Osteocyte (in vitro differentiated cells): ENCODE measurements at places on chromosomes 7 and 10. TPM values are rescaled to one million over a fixed set of nuclear protein-coding genes. Genes with fewer than 3 reads are reported as not detected.
A peak's percentile ranks its signal among the peaks of the same experiment; 100 is the strongest.

DNA sequence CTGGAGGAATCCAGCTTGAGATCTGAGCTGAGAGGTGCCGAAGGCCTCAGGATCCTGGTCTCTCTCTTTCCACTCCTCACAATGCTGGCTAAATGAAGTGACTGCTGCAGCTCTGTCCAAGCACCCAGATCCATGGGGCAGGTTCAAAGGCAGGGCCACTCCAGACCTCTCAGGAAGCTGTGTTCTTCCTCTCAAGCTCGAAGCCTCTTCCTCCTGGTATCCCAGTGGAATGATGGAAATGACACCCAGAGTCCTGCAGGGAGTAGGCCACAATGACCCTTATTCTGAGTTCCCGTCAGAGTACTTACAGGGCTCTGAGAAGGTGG, 574.1 kb downstream of the GRID1 start:
- no peak overlapping the region for H3K27ac ChIP-seq
- no peaks in the 10 kb centered on the region for H3K27me3 ChIP-seq
- H3K4me1 ChIP-seq, result no peaks in the 10 kb centered on the region
- H3K36me3 ChIP-seq, result no peaks in the 10 kb centered on the region

The CLDN4 gene
- total RNA-seq, result 0.50 and 0.62 TPM in 2 replicates

The GATA3 gene
- total RNA-seq, result not detected in 2 replicates

DNA sequence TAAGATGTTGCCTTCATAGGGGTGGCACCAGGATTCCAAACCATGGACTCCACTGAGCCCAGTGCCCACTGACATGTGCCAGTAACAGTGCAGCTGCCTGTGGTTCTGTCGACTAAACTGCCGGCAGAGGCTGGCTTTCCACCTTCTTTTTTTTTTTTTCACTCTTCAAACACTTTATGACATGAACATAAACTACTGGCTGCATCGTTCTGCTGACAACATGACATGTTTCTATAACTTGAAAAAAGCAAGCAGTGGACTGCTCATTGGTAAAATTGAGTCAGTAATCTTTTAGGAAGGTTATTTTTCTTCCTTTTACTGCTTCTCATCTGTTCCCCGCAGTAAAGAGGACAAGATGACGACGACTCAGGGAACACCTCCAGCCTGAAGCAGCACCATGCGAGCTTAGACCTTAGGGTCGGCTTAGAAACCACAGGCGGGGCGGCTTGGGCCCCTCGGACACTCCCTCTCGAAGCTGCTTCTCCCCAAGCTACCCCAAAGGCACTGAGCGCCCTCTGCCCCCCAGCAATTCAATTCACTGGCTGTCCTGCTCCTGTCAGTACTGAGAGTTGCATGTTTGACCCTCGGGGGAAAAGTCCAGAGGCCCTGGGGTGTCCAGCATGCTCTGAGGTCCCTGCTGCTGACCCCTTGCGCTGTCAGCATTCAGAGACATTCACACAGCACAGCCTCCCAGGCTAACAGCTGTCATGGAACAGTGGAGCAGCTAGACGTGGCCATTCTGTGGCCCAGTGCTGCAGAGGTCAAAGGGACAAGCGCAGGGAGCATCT, 112.5 kb downstream of the EGFR start:
- H3K27ac ChIP-seq, result peak overlapping the region; percentile 96
- H3K36me3 ChIP-seq, result no peaks in the 10 kb centered on the region
- peak; percentile 74 for DNase-seq
- H3K4me1 ChIP-seq, result peaks cover 82% of the 10 kb centered on the region
- no peak overlapping the region for H3K4me3 ChIP-seq

- H3K4me3 ChIP-seq, result no peak overlapping the region
- no peak overlapping the region for H3K27ac ChIP-seq
- no peak for DNase-seq
- H3K36me3 ChIP-seq, result no peaks in the 10 kb centered on the region
Measured at GRCh38 chr10:89090756-89091445, 100.3 kb downstream of the FAS start.

DNA sequence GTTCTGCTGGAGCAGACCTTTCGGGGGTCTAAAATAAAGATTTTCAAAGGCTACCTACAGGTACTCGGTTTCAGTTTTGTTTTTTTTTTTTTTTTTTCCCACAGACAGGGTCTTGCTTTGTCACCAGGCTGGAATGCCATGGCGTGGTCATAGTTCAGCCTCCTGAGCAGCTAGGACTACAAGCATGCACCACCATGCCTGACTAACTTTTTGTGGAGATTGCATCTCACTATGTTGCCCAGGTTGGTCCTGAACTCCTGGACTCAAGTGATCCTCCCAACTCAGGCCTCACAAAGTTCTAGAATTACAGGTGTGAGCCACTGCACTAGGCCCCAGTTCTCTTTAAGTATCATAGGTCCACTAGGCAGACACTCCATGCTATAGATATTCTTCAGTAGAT, 34.5 kb downstream of the BAMBI start:
- no peak for DNase-seq
- H3K36me3 ChIP-seq, result no peaks in the 10 kb centered on the region
- H3K27ac ChIP-seq, result no peak overlapping the region

The C7orf57 gene
- not detected in 2 replicates for total RNA-seq

DNA sequence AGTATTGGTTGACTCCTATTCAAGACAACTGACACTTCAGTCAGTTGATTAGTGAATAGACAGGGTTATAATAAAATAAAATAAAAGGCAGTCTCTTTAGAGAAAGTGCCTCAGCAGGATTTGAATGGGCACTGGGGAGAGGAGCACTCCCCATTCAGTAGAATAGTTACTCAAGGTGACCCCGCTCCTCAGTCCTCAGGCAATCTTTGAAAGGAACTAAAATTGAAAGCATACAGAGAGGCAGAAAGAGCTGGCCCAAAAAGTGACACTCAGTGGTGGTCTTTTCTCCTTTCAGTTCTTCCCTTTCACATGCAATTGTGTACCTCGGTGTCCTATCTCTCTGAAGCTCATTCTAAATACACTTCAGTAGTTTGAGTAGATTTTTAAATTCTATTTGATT, 47.4 kb upstream of the MACC1 start:
- no peaks in the 10 kb centered on the region for H3K36me3 ChIP-seq
- H3K4me1 ChIP-seq, result no peaks in the 10 kb centered on the region
- H3K4me3 ChIP-seq, result no peak overlapping the region
- H3K27me3 ChIP-seq, result no peaks in the 10 kb centered on the region

The SEMA3A gene
- 2.4 and 3.7 TPM in 2 replicates for total RNA-seq

- H3K4me1 ChIP-seq, result peaks cover 6% of the 10 kb centered on the region
- H3K36me3 ChIP-seq, result no peaks in the 10 kb centered on the region
- H3K27ac ChIP-seq, result no peak within 1 kb of the TSS
- peaks cover 5% of the 10 kb centered on the region for H3K27me3 ChIP-seq
Measured at GRCh38 chr7:77199013-77199966, at the start of gene FGL2. TSS of gene FGL2 (minus strand) at chr7:77199819. CDS start at chr7:77199793, 26 bp downstream.

DNA sequence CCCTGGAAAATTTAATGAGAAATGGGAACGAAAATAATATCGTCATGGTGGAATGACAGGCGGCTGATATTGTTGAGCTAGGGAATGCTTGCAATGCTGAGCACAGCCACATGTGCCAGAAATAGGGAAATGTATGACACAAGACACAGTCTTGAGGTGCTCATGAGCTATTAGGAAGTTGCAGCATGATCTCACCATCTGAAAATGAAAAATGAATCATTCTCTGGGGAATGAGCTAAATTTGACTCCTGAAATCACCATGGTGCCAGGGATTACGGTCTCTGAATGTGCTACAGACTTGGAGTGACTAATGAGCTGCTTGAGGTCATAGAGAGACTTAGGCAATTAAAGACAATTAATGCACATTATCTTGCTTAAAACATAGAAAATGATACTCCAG, 845.0 kb downstream of the CNTNAP2 start:
- peaks cover 25% of the 10 kb centered on the region for H3K4me1 ChIP-seq
- peak overlapping the region; percentile 16 for H3K27ac ChIP-seq
- H3K36me3 ChIP-seq, result no peaks in the 10 kb centered on the region
- no peak overlapping the region for H3K4me3 ChIP-seq
- H3K27me3 ChIP-seq, result no peaks in the 10 kb centered on the region
- no peak for DNase-seq

The SPDYE3 gene
- not detected in 2 replicates for total RNA-seq

DNA sequence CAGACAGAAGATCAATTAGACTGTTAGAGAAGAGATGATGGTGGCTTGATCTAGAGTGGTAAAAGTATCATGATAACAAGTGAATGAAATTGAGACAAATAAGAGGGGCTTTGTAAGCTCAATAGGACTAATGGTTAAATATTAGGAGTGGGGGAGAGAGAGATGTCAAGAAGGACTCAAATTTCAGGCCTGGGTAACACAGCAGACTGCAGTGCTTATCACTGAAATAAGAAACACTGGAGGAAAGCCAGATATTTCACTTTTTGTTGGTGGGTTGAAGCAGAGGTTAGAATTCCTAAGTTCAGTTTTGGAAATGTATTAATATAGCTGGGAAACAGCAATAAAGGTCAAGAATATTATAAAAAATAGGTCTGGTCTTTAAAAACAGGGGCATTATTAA, 74.6 kb downstream of the ORC5 start:
- no peaks in the 10 kb centered on the region for H3K27me3 ChIP-seq
- no peak overlapping the region for H3K4me3 ChIP-seq
- peaks cover 2% of the 10 kb centered on the region for H3K4me1 ChIP-seq
- peaks cover 29% of the 10 kb centered on the region for H3K36me3 ChIP-seq

The GHRHR gene
- not detected in 2 replicates for total RNA-seq

DNA sequence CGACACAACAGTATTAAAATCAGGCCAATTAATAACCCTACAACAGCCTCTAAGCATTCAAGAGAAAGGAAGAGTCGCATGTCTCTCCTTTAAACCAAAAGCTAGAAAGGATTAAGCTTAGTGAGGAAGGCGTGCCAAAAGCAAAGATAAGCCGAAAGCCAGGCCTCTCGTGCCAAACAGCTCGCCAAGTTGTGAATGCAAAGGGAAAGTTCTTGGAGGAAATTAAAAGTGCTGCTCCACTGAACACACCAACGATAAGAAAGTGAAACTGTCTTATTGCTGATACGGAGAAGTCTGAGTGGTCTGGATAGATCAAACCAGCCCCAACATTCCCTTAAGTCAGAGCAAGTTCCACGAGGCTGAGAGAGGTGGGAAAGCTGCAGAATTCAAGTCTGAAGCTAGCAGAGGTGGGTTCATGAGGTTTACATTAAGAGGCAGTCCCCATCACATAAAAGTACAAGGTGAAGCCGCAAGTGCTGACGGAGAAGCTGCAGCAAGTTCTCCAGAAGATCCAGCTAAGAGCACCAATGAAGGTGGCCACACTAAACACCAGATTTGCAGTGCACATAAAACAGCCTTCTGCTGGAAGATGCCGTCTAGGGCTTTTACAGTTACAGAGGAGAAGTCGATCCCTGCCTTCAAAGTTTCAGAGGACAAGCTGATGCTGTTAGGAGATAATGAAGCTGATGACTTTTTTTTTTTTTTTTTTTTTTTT, 194.8 kb downstream of the MAD1L1 start:
- DNase-seq, result peak; percentile 46
- peaks cover 2% of the 10 kb centered on the region for H3K4me1 ChIP-seq
- no peak overlapping the region for H3K4me3 ChIP-seq
- H3K27ac ChIP-seq, result no peak overlapping the region

The HOXA4 gene
- not detected in 2 replicates for total RNA-seq

The BTAF1 gene
- total RNA-seq, result 32.4 and 34.6 TPM in 2 replicates
